ENCODE measurements at places on chromosomes 5 and 9.

DNA sequence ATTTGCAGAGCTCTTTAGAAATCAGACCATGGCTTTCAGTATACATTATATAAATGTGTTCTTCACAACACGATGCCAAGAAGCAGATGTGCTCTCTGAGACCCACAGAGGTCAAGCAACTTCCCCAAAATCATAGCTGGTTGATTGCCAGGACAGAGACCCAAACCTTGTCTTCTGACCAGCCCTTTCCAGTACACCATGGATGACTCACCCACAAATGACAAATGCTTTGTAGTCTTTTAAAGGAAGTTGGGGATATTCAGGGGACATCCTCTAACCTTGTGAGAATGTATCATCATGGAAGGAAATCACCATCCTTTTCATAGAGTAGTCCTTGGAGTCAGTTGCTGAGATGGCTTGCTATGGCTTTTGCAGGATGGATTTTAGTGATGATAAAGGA lies 30.1 kb downstream of the ZNF462 start:
- no peak for DNase-seq

- DNase-seq = peak; percentile 80
These were observed 980 bp downstream of the CCNO start for GRCh38 chr5:55232271-55232984.

DNA sequence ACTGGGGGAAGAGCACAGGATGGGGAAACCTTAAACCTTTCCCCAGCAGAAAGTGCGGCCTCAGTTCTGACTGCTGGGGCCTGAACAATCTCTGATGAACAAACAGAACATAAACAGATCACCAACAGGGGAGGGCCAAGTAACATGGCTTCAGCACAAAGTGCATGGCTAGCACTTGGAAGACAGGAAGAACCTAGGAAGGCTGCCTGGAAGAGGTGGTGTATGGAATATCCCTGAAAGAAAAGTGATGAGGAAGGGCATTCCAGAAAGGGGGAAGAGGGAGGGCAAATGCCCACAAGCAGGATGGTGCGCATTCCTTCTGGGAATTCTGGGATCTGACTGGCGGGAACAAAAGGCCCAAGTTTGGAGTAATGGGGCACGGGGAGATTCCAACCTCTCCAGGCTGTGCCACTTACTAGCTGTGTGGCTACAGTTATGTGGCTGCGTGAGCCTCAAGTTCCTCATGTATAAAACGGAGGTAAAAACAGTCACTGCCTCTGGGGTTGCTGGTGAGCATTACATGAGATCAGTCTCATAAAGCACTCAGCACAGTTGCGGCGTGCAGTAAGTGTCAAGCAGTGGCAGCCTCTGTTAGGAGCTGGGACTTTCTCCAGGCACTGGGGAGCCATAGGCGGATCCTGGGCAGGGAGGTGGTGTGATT lies 1.6 kb downstream of the PDGFRB start:
- peak; percentile 46 for DNase-seq

DNA sequence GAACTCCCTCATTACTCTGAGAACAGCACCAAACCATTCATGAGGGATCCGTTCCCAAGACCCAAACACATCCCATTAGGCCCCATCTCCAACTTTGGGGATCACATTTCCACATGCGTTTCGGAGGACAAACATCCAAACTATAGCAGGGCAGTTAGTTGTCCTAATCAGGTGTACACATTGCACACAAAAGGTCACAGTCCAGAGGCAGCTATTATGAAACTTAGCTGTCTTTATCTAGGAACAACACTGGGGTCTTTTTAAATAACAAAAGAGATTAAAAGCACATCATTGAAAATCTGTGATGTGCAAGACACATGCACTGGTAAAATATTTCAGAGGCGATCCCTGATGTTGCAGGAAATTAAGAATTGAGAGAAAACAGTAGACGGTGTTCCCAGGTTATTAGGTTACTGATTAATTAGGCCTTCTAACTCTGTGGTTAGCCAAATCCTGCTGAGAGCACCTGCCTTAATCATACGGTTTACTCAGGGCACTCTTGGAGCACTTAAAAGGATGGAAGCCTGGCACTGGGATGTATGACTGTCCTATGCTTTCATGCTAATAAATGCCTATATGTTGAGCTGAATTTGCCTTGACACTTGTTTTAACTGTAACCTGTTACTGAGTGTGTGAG lies 1574.5 kb upstream of the WWC1 start:
- DNase-seq = peak; percentile 9

DNA sequence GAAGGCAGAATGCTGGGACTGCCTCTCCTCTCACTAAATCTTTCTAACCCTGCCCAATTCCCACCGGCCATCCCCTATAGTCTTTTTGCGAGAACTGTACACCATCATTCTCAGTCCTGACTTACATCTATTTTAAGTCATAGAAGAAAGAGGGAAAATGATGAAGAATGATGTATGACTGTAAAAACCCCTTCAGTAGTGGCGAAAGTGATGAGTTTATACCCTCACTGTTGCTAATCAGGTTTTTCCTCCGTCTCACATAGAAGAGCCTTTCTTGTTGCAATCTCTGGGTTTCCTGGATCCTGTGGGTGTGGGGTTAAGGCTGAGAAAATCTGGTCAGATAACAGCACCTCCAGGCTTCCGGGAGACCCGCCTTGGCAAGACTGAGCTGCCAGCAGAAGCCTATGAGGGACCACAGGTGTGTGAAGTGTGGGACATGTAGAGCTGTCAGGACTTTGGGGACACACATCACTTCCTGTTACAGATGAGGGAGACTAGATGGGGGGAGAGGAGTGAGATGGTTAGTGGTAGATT lies 147.1 kb upstream of the SLC12A2 start:
- no peak for DNase-seq

DNA sequence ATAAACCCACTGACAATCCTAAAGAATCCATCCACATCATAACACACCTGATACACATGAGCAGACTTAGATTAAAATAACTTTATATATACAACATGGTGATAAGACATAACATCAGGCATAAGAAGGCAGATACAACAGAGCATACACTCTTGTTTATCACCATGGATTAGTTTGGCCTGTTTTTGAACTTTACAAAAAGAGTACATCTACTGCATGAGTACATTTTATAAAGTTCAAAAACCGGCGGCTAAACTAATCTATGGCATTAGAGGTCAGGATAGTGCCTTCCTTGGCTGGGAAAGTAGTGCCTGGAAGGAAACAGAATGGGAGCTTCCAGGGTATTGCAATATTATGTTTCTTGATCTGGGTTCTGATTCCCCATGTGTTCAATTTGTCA lies 15.1 kb downstream of the RICTOR start:
- DNase-seq = no peak

DNA sequence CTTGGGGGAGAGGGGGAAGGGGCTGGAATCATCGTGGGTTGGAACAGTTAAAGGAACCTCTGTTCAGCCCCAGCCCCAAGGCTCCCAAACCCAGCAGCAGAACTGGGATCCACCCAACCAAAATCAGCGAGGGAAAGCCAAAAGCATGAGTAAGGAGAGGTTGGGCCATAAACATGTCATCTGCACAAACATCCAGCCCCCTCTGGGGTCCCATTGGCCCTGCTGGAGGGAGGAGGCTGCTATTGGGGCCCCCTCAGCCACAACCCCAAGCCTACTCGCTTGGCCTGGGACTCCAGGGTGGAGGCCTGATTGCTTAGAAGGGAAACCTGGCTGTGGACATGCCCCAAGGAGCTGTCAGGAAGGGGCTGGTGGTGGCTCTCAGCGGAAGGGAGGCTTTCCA lies 154.9 kb downstream of the FGF18 start:
- no peak for DNase-seq

DNA sequence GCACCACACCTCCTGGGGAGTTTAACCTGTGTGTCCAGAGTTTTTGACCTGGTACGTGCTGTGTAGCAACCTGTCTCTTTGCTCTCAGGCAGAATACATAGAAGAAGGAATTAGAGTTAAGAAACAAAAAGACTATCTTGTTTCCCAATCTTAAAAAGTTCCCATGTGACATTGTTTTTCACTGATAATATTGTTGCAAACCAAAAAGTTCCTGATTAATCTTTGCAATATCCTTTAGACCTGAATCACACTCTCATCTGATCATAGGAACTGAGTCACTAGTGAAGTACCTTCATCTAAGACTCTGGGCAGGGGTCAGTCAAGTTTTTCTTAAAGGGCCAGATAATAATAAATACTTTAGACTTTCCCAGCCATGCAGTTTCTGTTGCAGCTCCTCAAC lies 35.1 kb downstream of the BASP1 start:
- DNase-seq = no peak

Measured in right kidney (tissue), 9 donors.